ENCODE measurements at places on chromosomes 13 and 19.

GRCh38 chr13:27928353-27928804, 8.6 kb downstream of the PDX1 start:
- DNase-seq, result no peak

GRCh38 chr13:32229443-32229842, 85.7 kb downstream of the ZAR1L start:
- peak; percentile 66 for DNase-seq

DNA sequence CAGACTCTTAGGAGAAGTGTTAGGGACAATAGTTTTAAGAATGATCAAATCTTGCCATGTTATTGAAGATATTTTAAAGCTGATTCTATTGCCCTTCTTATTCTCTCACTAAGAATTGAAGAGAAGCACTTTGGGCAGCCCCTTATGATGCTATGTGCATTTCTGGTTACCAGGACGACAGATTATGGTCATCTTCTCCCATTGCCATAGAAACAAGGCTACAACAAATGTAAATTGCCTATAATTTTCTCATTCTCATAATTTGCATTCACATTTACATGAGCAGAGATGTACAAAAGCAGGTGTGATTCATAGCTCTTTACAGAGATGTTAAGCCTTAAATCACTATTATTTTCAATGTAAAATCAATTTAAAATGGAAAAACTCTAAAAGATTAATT, 137.3 kb upstream of the PCDH9 start:
- no peak for DNase-seq

- DNase-seq, result no peak
These were observed 14.3 kb downstream of the HNRNPM start for GRCh38 chr19:8459095-8459494.
